ENCODE measurements at places on chromosomes 2 and 18.

GRCh38 chr2:11305338-11305737 lies 39.1 kb downstream of the ROCK2 start:
- no peak for DNase-seq

- DNase-seq = no peak
These were observed 23.6 kb downstream of the DTNB start for GRCh38 chr2:25649786-25650185.

DNA sequence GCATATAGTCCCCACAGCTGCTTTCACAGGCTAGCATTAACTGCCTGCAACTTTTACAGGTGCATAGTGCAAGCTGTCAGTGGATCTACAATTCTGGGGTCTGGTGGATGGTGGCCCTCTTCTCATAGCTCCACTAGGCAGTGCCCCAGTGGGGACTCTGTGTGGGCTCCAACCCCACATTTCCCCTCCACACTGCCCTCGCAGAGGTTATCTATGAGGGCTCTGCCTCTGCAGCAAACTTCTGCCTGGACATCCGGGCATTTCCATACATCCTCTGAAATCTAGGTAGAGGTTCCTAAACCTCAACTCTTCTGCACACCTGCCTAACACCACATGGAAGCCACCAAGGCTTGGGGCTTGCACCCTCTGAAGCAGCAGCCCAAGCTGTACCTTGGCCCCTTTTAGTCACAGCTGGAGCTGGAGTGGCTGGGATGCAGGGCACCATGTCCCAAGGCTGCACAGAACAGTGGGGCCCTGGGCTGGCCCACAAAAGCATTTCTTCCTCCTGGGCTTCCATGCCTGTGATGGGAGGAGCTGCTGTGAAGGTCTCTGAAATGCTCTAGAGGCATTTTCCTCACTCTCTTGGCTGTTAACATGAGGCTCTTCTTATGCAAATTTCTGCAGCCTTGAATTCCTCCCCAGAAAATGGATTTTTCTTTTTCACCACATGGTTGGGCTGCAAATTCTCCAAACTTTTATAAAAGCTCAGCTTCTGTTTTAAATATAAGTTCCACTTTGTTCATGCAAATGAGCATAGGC lies 59.3 kb downstream of the KDM3A start:
- no peak for DNase-seq

DNA sequence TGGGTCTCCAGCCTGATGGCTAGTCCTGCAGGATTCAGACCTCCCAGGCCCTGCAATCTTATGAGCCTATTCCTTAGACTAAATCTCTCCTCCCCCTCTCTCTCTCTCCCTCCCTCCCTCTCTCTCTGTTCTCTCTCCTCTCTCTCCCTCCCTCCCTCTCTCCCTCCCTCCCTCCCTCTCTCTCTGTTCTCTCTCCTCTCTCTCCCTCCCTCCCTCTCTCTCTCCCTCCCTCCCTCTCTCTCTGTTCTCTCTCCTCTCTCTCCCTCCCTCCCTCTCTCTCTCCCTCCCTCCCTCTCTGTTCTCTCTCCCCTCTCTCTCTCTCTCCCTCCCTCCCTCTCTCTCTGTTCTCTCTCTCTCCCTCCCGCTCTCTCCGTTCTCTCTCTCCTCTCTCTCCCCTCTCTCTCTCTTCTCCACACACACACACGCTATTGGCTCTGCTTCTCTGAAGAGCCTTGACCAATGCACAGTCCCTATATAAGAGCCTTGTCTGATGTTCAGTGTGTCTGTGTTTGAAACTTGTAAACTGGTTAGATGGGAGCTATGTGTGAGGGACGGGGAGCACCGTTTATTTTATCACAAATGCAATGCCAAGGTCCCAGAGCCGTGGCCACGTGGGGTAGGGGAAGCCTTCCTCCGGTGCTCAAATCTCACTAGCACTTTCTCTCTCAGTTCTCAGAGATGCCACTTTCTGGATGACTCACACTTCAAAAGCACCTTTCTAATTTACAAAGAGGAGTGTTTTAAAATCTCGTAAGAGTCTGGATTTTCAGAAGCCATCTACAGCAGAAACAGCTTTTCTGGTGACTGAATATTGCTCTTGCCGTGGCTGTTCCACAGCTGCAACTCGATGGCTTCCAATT lies 9.4 kb upstream of the PRLH start:
- DNase-seq = peak; percentile 30

DNA sequence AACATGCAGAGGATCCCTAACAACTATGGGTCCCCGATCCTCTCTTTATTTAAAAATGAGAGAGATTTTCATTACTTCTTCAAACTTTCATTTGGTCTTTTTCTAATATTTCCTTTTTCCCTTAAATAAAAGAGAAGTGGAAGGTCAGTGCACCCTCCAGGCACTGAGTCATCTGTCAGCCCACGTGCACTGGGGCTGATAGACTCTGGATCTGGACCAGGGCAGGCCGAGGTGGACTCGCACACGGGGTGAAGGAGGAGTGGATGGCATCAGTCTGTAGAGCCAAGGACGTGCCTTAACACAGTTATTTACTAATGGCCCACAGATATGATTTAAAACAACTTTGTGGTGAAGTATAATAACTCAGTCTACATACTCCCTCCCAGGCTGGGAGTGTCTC lies 214.4 kb upstream of the TMEM200C start:
- DNase-seq = no peak

- DNase-seq = no peak
These were observed 8.6 kb downstream of the CLIP4 start for GRCh38 chr2:29123617-29124349.

- no peak for DNase-seq
These were observed 162.9 kb upstream of the APCDD1 start for GRCh38 chr18:10291568-10291981.
